ENCODE measurements at places on chromosomes 2 and 18. TPM values are rescaled to one million over a fixed set of nuclear protein-coding genes. Genes with fewer than 3 reads are reported as not detected.
A peak's percentile ranks its signal among the peaks of the same experiment; 100 is the strongest.

GRCh38 chr2:18482666-18483065 is 77.8 kb downstream of the RDH14 start:
- no peak for DNase-seq

- DNase-seq = peak; percentile 74
Observed at GRCh38 chr2:216023055-216023648, 9.8 kb upstream of the MREG start.

DNA sequence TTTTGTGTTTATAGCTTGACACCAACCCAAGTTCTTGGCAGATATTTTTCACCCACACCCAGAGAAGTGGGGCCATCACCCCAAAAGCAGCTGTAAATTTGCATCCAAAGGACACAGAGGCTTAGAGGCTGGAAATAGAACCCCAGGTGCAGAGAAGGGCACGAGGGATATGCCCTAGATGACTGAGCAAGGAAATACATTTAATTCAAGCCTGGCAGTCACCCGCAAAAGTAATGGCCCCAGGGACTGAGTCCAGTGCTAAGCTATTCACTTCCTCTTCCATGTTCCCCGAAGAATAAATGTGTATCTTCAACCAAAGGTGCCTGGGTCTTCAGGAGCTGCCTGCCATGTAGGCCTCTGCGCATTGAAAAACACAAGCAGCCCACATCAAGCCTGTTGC is 14.0 kb upstream of the REG3G start:
- no peak for DNase-seq

- no peak for DNase-seq
Observed at GRCh38 chr2:105797298-105797819, 52.6 kb downstream of the NCK2 start.

DNA sequence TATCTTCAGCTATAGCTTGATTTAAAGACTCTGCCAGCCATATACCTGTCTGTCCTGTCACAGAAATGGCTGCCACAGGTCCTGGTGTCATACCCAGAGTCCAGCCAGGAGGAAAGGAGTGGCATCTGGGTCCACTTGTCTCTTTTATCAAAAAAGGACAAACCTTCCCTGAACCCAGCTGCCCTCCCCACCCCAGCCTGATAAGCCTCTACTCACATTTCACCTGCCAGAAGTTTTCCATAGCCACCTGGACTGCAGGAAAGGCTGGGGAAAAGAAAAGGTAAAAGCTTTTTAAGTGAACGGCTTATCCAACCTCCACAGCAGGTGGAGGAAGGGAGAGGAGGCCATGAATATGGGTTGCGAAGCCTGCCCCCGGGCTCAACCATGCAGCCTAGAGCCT is 32.8 kb downstream of the TMEM163 start:
- no peak for DNase-seq

DNA sequence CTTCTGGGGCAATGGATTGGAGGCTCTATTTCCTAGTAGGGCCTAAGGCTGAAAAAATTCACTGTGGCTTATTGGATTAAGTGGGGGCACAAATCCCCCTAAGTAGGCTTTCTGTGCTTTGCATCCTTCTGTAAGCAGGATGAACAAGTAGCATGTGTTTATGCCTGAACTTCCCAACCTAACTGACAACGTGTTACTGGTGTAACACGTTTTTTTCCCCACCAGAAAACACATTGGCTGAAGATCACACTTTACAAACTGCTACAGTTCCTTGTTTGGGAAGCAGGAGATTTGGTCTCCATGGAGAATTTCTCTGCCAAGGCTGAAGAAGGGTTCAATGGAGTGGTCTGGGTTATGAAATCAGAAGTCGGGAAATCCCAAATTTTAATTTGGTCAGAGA is 7.2 kb upstream of the ITGA6 start:
- no peak for DNase-seq

- no peak for DNase-seq
Observed at GRCh38 chr2:233081232-233081730, 21.1 kb downstream of the INPP5D start.

GRCh38 chr2:232530626-232531260 is 4.8 kb downstream of the CHRND start:
- DNase-seq = no peak

GRCh38 chr2:228180181-228181097 is 1.0 kb downstream of the SPHKAP start:
- DNase-seq = no peak

DNA sequence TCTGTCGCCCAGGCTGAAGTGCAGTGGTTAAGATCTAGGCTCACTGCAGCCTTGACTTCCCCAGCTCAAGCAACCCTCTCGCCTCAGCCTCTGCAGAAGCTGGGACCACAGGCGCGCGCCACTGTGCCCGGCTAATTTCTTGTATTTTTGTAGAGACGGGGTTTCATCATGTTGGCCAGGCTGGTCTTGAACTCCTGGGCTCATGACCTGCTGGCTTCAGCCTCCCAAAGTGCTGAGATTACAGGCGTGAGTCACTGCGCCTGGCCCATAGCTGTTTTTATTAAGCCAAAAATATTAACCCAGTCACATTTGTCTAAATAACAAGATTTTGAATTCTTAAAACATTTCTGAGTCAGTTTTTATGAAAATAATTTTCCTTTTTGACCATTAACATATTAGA is 6.3 kb upstream of the SFT2D3 start:
- DNase-seq = no peak

GRCh38 chr2:144162652-144163051 is 357.3 kb downstream of the ZEB2 start:
- no peak for DNase-seq

- peak; percentile 21 for DNase-seq
Observed at GRCh38 chr2:20781656-20782265, 41.1 kb downstream of the LDAH start.

- DNase-seq = no peak
Observed at GRCh38 chr2:143582046-143582747, 453.0 kb downstream of the ARHGAP15 start.

- no peak for DNase-seq
Observed at GRCh38 chr2:164976301-164976700, 21.0 kb upstream of the SLC38A11 start.

- no peak for DNase-seq
Observed at GRCh38 chr2:235070063-235070706, 118.4 kb downstream of the SH3BP4 start.

GRCh38 chr18:59345556-59345955 is 13.5 kb downstream of the LMAN1 start:
- no peak for DNase-seq

DNA sequence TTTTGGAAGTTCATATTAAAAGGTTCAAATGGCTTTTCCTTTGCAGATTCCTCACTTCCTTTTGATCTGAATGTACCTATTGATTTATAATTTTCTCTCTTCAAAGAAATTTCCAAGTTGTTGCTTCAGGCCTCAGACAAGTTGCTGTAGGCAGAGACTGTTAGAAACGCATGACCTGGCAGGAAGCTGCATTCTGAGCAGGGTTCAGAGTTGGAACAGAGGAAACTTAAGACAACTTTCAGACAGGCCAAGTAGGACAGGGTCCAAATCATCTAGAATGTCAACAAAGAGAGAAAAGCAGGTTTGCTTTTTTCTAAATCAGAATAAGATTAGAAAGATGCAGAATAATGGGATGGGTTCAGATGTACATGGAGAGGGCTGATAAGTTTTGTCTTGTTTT is 416.3 kb downstream of the LRP1B start:
- no peak for DNase-seq

DNA sequence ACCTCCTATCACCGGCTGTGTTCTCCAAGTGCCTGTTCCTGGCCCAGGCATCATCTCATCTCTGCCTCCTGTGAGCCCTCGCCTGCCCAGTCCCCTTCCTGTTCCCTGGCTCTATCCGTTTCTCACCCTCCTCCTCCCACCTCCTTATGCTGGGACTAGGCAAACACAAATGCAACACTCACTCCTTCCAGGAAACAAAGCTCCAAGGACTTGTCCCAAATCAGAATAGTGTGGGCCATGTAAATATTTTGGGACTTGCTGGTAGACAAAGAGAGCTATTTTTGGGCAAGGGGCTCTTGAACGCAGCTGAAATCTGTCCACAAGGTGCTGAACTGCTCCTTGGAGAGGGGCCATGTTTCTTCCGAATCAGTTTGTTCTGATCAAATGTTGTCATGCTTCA is 25.3 kb downstream of the MBP start:
- DNase-seq = no peak

- DNase-seq = no peak
Observed at GRCh38 chr2:225582355-225583116, 183.0 kb downstream of the NYAP2 start.

- DNase-seq = no peak
Observed at GRCh38 chr2:46135228-46135855, 161.9 kb upstream of the EPAS1 start.

DNA sequence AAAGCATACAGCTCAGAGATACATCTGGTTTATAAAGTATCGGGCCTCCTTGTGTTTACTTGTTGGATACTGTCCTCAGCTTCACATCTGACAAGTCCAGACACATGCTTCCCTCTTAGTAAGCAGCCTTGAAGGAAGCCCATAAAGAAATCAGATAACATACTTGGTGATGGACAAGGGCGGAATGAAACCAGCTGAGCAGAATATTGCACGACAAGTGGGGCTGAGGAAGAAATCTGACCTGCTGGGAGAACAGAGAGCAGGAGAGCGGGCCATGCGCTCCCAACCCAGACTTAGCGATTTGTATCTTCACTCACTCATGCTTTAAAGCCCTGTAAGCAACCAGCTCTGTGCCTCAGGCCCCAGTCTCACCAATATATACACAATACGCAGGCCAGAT is 208.4 kb downstream of the CDH20 start:
- DNase-seq = no peak

DNA sequence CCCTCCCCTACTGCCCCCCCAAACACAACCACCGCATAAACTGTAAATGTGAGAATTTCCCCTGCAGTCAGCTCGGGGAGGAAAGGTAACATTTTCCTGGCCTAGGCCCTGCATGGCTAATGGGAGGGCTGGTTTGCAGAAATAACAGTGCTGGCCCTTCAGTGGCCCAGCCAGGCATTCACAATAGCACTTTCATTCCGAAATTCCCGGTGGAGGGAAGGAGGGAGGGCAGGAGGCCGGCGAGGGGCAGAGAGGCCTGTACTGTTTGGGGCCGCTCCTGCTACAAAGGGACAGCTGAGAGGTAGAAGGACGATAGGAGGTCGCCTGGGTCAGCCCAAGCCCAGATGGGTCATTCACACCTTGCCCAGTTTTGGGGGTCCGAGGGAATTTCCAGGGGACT is 11.3 kb downstream of the CYP26B1 start:
- DNase-seq = no peak

- DNase-seq = peak; percentile 62
Observed at GRCh38 chr2:229715895-229716507, 1.6 kb upstream of the DNER start.

GRCh38 chr2:28185153-28185552 is 207.5 kb upstream of the FOSL2 start:
- no peak for DNase-seq

DNA sequence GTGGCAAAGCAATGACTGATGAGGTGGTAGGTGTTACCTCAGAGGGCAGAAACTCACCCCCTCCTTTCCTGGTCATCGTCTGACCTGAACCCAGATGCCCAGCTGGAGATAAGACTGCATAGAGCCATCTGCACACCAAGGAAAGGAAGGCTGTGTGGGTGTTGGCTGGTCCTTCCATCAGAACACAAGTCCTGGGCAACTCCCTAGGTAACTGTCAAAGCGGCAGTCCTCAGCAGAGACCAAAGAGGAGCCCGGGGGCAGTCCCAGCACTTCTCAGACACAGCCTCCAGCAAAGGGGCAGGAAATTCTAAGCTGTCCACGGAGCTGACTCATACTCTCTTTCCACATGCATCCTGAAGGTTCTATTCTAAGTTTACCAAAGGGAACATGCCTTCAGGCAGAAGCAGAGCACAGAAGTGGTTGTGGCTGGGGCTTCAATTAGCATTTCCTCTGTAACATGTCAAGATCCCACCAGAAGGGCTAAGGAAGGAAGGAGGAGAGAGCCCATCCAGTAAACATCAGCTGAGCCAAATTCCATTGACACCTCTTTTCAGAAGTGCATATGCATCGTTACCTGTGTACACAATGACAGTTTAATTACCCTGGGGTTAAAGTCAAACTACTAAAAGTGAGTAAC is 54.7 kb downstream of the SPRED2 start:
- peak; percentile 56 for DNase-seq

- DNase-seq = peak; percentile 76
Observed at GRCh38 chr2:46097714-46098480, 199.3 kb upstream of the EPAS1 start.

GRCh38 chr2:17166506-17166905 is 351.7 kb downstream of the RAD51AP2 start:
- no peak for DNase-seq

DNA sequence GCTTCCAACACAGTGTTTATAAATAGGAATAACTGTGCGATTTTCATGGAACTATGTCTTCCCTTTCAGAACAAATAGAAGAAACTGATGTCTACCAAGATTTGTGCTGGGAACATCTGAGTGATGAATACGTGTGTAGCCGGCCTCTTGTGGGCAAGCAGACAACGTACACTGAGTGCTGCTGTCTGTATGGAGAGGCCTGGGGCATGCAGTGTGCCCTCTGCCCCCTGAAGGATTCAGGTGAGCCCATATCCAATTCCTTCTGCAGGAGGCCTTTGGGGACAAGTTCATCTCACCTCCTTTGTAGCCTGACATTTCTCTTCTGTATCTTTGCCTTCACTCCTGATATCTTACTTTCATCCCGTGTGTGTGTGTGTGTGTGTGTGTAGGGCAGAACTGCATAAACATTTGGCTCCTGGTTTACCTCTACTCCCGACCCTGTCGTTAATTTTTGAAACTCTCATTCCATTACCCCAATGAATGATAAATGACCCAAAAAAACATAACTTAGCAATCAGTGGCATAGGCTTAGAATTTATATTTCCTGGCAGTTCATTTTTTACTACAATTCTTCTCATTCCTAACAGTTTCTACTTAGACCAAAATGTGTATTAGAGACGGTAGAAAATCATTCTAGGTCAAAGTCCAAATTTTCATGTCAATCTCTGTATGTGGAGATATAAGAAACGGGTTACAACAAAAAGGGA is 111.0 kb upstream of the RASGRP3 start:
- DNase-seq = no peak

The GPR55 gene
- polyA plus RNA-seq = not detected

The GPR75 gene
- 1.9 TPM for polyA plus RNA-seq

The CYP27C1 gene
- 4.6 TPM for polyA plus RNA-seq

The PAX3 gene
- polyA plus RNA-seq = not detected

The GYPC gene
- not detected for polyA plus RNA-seq

The CKAP2L gene
- polyA plus RNA-seq = 17.1 TPM

The MAP3K19 gene
- polyA plus RNA-seq = not detected

The KCNG3 gene
- polyA plus RNA-seq = 0.70 TPM

The RHOB gene
- polyA plus RNA-seq = 99.9 TPM

The ADRA2B gene
- 0.07 TPM for polyA plus RNA-seq

The RNF138 gene
- polyA plus RNA-seq = 18.6 TPM

The SLC23A3 gene
- 0.90 TPM for polyA plus RNA-seq

The TMEFF2 gene
- 0.46 TPM for polyA plus RNA-seq

The FZD7 gene
- 4.9 TPM for polyA plus RNA-seq

The C2orf66 gene
- 0.05 TPM for polyA plus RNA-seq

The SERPINB13 gene
- not detected for polyA plus RNA-seq

The MBD5 gene
- polyA plus RNA-seq = 5.9 TPM

All from A549 (cell line).